Fibroblast of the conjunctiva (primary cell): ENCODE measurements at places on chromosomes 4 and X.

DNA sequence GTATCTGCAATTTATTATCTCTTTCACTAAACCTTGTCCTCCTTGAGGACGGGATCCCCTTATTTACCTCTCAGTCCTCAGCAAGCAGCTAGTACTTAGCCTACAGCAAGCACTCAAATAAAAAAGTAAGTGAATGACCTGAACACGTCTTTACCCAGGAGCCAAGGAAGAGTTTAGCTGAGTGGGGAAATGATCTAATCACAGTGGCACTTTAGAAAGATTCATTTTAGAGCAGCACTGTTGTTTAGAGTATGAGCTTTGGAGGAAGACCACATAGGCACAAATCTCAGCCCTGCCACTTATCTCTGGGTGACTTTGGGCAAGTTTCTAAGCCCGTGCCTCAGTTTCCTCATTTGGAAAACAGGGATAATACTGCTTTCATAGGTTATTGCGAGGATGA, 2.7 kb downstream of the FAM120C start:
- no peak for DNase-seq

GRCh38 chr4:108933046-108933445, 170.2 kb upstream of the ETNPPL start:
- DNase-seq, result no peak

GRCh38 chr4:16140231-16140878, 56.5 kb upstream of the PROM1 start:
- no peak for DNase-seq

GRCh38 chr4:104859601-104860237, 287.0 kb upstream of the TET2 start:
- DNase-seq, result no peak

- DNase-seq, result no peak
These were observed 1.2 kb upstream of the LETM1 start for GRCh38 chr4:1856943-1857699.

DNA sequence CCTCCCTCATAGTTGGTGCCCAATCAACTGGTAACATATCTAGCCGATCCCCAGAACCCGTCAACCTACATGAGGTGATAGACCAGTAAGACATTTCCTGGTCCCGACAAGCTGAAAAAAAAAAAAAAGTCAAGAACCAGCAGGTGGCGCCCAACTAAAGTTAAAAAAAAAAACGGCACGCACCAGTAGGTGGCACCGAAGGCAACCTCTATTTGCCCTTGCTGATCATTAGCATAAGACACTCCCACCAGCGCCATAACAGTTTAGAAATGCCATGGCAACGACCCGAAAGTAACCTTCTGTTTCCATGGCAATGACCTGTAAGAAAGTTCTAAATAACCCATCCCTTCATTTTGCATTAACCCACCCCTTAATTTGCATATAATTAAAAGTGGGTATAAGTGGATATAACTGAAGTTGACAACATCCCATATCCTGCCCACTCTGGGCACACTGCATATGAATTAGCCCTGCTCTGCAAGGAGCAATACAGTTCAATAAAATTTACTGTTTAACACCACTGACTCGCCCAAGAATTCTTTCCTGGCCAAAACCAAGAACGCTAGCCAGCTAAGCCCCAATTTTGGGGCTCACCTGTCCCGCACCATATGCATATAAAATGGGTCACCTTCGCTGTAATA, 83.9 kb upstream of the SPANXB1 start:
- DNase-seq, result peak; percentile 53

DNA sequence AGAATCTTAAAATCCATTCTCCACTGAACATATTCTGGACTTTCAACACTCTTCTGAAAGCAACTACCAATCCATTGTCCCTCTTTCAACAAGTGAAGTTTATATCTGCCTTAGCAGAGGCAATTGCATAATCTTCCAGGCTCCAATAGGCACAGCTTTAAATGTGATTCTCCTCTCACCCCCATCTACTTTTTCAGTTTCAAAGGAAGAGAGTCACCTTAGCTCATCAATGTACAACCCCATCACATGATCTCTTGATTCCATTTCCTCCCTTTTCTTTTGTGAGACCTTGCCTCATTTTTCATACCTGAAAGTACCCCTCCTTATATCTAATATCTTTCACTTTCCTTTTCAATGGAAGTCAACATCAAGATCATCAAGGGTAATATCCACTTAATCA, 921.7 kb upstream of the EPHA5 start:
- DNase-seq, result no peak

GRCh38 chr4:102620697-102621497, 119.7 kb downstream of the NFKB1 start:
- DNase-seq, result peak; percentile 56

- DNase-seq, result no peak
These were observed at the start of gene SLC26A1 for GRCh38 chr4:993111-994029. Gene SLC26A1 (minus strand): TSS chr4:993404. CDS start chr4:991703, 1,701 bp downstream.

DNA sequence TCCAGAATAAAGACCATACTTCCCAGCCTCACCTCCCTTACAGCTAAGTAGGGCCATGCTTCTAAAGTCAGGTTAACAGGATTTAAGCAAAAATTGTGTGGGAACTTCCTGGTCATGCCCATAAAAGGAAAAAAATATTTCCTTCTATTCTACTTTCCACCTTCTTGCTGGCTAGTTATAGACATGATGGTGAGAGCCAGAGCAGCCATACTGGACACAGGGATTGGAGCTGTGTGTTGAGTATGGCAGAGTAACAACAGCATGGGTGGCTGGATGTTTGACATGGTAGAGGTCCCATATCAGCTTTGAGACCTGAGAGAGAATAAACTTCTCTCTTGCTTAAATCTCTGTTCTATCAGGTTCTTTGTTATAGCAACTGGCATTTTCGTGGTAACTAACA, 15.1 kb upstream of the CBR4 start:
- no peak for DNase-seq

- no peak for DNase-seq
These were observed 3.8 kb upstream of the GRPR start for GRCh38 chrX:16119353-16120220.

DNA sequence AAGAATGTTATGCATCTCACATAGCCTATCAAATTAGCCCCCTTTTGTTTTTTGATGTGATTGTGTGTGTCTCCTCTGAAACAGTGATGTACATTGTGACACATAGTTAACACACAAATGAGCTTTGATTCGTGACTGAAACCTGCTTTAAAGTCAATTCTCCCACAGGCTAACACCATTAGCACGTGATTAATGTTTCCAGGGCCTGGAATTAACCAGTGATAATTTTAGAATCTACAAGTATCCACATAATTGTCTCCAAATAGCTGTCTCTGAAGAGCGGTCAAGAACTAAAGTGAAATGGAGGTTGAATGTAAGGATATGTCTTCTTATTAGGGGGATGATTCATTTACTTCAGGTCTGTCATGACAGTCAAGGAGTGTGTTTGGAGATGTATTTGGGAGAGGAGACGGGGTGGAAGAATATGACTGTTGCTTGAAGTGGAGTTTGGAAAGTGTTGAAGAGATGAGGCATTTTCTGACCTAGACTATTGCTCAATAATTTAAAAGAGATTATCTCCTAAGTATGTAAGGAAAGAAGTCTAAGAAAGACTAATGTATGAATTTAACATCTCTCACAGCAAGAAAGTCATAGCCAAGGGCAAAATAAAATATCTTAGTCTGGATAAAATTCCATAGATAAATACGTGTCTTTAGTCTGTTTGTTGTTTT, 13.7 kb upstream of the RASGEF1B start:
- DNase-seq, result no peak

GRCh38 chrX:36856849-36857248, 151.3 kb upstream of the FAM47C start:
- no peak for DNase-seq

GRCh38 chrX:1591863-1592469, 562 bp downstream of the AKAP17A start:
- no peak for DNase-seq

- no peak for DNase-seq
These were observed 2.0 kb upstream of the ZIC3 start for GRCh38 chrX:137563681-137564651.

GRCh38 chrX:145832796-145833195, 15.2 kb downstream of the SLITRK2 start:
- DNase-seq, result no peak

DNA sequence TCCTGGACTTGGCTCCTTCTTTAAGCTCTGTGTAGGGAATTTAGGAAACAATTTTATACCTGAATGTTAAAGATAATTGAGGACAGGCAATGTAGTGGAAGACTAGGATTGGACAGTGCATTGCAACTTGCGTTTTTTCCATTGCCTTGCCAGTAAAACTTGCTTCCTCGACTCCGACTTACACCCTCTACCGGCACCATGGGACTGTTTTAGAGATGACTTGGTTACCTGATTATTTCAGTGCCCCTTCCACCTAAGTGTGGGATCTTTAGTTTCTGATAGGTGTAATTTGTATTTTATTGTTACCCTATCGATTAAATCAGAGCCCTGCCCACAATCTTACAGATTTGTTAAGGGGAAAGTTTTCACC, 1.2 kb downstream of the PRPS1 start:
- peak; percentile 17 for DNase-seq

DNA sequence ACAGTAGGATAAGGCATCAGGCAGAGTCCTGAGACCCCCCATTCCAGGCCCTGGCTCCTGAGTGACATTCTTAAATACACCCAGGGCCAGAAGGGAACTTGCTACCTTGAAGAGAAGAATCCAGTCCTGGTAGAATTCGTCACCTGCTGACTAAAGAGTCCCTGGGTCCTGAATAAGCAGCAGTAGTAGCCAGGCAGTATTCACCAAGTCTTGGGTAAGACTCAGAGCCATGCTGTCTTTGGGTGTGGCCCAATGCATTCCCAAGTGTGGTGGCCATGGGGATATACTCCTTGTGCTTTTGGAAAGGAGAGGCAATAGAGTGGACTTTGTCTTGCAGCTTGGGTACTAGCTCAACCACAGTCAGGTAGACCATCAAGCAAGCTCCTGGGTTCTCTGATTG, 359.1 kb downstream of the DMD start:
- no peak for DNase-seq

DNA sequence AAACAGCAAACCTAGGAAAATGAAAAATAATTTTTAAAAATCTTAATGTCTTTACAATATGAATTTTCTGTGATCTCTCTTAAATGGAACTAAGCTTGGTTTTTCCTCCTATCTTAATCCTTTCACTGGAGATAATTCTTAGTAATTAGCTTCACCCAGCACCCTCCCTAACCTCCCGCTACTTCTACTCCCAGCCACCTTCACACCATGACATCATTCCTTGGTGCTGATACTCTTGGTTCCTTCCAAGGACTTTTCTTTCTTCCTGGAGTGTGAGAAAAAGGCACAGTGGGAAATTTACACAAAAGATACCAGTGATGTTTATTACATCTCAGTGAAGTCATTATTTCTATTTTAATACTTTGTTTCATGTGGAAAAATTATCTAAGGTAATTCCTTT, 163.6 kb upstream of the PLAC1 start:
- DNase-seq, result no peak

DNA sequence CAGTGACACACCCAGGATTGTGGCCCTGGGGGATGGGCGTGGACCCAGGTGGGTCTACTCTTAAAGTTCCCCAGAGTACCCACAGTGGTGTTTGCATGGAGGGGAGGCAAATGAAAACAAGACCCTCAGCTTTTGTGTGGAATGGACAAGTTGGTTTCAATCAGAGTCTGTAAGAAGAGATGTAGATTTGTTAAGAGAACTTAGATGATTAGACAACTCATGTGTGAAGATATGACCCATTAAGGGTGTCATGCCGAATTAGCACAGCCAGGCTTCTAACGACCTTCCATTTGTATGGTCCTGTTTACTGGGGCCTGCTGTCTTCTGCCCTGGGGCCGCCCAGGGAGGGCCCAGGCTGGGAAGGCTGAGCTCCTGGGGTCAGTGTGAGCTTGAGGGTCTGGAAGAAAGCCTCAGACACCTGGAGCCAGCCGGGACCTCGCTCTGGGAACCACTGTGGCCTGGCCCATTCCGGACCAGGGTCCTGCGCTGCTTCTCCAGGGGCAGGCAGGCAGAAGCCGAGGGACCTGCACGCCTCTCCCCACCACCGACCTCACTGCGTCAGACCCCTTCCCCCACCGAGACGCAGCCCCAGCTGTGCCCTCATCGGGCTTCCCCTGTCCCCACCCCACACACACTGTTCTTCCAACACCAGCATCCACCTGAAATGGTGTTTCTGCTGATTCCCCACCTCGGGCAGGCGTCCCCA, 20.4 kb downstream of the UVSSA start:
- no peak for DNase-seq

GRCh38 chr4:67332627-67333026, 212.7 kb downstream of the CENPC start:
- no peak for DNase-seq

GRCh38 chr4:163665521-163666331, 171.2 kb downstream of the TMA16 start:
- DNase-seq, result no peak

DNA sequence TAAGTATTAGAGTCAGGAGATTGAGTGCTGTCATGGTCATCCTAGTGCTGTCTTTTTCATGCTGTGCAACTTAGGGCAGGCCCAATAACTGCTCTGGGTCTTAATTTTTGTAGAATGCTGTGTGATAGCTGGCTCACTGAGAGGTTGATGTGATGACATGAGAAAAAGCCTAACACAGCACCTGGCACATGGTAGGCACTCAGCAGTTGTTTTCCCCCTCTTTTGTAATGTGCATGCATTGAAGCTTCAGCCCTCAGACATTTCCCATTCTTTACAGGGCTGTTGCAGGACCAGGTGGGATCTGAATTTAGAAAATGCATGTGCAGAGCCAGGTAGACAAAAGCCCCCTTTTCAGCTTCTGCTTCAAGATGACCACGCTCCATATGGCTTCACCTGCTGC, 44.1 kb upstream of the SOX3 start:
- no peak for DNase-seq

- no peak for DNase-seq
These were observed 54.2 kb upstream of the GRPEL1 start for GRCh38 chr4:7121866-7122653.

GRCh38 chr4:26987191-26987590, 126.5 kb downstream of the STIM2 start:
- DNase-seq, result no peak

- DNase-seq, result no peak
These were observed 18.3 kb downstream of the GAB1 start for GRCh38 chr4:143354990-143355389.

- no peak for DNase-seq
These were observed 10.8 kb upstream of the GTPBP6 start for GRCh38 chrX:329291-329910.

DNA sequence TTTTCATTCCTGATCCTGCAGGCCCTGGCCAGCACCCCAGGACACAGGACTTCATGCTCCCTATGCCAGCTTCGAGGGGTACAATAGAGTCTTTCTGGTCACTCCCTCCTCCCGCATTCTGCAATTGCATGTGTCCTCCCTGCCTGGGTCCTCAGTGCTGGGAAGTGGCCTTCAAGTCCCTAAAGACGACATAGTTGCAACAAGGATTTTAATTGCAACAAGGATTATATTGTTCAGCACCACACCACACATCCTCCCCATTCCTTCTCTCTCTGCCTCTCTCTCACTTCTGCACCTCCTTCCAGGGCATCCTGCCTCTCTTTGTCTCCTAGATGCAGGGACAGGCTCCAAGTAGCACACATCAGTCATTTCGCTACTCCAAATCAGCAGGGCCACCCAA, 25.5 kb downstream of the SCD5 start:
- no peak for DNase-seq

- DNase-seq, result peak; percentile 56
These were observed 54.9 kb upstream of the PDE5A start for GRCh38 chr4:119683518-119683917.
